Thoracic aorta (tissue), 2 donors: ENCODE measurements at places on chromosomes 2 and 18.

DNA sequence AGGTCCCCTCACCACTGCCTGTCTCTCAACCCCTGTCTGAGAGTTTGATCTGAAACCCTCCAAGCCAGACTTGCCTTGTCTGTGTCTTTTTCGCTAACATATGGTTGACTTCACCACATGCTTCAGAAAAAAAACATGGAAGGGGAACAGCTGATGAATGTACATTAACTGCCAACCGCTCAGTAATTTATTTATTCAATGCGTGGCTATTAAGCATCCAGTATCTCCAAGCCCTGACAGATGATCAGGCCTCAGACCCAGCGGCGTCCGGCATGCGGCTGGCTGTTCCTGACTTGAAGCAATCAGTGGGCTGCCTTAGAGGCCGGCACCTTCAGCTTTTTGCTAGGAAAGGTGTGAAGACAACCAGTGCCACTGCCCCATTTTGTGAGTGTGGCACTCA is 62.3 kb downstream of the NGEF start:
- no peak for DNase-seq

DNA sequence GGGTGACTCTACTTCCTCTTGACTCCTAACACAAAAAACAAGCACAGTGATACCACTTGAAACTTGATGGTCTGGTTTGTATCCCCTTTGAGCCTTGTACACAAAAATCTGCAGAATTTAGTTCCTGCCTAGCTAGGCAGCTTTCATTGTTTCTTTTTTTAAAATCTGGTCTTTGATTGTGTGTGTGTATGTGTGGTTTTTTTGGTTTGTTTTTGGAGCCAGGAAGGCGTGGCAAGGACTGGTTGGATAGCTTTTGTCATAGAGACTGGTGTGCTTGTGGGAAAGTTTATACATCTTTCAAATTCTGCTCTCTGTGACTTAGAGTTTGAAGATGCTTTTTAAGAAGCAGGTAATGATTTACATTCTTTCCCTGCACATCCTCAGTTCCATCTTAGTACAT is 127.4 kb downstream of the TANC1 start:
- no peak for DNase-seq

- DNase-seq: no peak
Observed at GRCh38 chr2:109516445-109517117, 97.2 kb downstream of the SEPTIN10 start.

GRCh38 chr2:132915812-132916549 is 246.0 kb upstream of the LYPD1 start:
- no peak for DNase-seq

DNA sequence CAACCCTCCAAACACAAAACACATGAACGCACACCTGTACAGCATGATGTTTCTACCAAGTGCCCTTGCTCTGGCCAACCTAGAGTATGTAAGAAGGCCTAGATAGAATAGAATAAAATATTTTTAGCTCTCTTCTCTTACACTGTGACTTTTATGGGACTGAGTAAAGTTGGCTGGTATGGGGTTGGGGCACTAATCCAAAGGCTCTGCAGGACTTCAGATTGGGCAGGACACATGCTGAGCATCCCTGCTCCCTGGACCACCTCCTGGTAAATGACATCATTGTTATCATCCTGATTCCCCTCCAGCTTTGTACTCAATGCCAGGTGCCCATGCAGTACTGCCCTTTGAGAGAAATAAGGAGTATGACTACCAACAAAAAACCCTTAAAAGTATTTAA is 322.2 kb downstream of the SLC8A1 start:
- no peak for DNase-seq

- no peak for DNase-seq
Observed at GRCh38 chr2:128536925-128537620, 218.4 kb upstream of the HS6ST1 start.

- DNase-seq: no peak
Observed at GRCh38 chr18:5068851-5069250, 128.2 kb downstream of the AKAIN1 start.

DNA sequence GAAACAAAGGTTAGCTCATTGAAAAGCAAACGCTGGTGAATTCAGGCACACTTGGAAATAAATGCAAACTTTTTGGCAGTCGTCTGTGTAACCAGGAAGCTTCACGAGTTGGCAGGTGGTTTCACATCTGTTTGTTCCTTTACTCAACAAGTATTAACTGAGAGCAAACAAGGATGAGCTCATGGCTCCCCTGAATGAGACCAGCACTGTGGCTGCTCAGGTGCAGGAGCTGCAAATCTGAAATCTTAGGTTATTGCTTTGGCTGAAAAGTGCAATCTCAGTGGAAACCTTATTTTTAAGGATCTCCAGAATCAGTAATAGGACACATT is 46.3 kb downstream of the SH3RF3 start:
- DNase-seq: no peak

GRCh38 chr2:13597176-13597575 is 880.4 kb downstream of the TRIB2 start:
- DNase-seq: no peak
